Tongue (tissue), 3 donors: ENCODE measurements at places on chromosomes 6 and 20.

DNA sequence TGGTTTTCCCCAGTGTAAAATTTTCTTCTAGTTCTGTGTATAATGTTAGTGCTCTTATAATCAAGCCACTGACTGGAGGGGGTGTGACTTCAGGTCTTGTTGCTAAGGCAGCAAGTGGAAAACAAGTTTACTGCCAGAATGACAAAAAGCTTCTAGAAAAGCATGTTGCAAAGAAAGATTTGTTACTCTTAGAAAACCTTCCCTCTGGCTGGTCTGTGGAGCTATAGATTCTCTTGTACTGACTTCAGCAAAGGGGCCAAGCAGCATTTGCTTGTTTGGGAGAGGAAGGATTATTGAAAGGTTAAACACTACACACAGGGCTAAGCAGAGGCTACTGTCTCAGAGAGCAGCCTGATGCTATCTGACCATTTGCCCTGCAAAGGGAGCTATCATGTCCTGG lies 288.8 kb downstream of the BTBD9 start:
- peak; percentile 80 for DNase-seq

- DNase-seq = peak; percentile 58
Observed at GRCh38 chr6:113620386-113620785, 236.8 kb upstream of the MARCKS start.

DNA sequence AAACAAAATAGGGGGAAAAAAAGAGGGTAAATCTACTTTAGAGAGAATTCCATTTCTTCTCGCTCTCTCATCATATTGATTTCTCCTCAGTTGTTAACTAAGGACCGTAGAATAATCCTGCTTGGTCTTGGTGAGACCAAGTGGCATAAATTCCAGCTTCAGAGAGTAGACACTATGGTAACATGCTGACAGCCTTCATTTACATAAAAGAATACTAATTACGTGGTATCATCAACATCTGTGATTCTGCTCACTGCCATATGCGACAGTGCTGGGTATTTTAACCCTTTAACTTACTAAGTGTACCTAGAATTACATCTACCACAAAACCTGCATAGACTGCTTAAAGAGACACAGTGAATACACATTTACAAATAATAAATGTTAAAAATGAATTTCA lies 27.1 kb downstream of the TOMM6 start:
- no peak for DNase-seq

DNA sequence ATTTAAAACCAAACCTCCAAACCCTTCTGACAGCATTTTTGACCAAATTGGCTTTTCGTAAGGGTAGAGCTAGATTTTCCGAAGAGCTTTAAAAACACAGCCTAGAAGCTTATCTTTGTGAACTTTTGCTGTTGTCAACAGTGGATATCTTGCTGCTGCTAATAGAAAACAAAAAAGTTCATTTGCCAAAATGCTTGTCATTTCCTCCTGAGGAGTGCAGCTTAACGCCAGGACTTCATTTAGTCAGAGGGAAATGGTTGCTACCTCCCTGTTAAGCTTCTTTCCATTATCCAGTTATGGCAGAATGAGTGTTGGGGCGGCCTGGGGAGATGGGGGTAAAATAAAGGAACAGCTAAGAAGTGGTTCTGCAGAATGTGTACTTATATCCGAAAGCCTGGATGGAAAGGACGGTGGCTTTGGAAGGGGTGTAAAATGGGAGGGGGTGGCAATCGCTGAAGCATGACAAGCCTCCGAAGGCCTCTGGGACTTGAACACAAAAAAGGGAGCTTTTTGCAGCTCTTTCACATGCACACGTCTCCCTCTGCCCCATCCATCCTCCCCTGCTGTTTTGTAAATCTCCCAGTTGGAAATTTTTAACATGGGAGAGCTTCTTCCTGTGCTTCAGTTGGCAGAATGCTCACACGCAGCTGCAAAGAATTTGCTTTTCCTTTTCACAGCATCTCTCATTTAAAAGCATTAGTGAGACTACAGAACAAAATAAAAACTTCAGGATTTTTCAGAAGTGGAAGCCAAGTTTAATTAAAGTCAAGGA lies 22.5 kb downstream of the JARID2 start:
- peak; percentile 68 for DNase-seq

GRCh38 chr6:14472986-14473337 lies 355.4 kb downstream of the CD83 start:
- peak; percentile 64 for DNase-seq

GRCh38 chr6:119280080-119280479 lies 69.5 kb downstream of the MAN1A1 start:
- no peak for DNase-seq

DNA sequence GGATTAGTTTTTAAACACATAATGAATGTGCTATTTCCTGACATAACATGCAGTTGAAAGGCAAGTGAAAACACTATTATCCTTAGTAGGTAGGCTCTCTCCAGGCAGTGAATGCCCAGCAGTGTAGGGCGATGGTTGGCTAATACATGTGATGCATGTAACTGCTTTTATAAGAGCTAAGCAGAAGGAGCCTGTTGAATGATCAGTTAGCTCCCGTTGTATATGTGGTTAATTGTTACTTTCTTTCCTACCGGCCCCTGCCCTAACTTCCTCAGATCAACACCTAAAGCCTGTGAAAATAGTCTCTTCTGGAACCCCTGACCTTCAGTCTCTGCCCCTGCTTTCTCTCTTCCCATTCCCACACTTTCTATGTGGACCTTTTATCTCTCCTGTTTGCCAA lies 10.5 kb downstream of the SOX4 start:
- DNase-seq = no peak

DNA sequence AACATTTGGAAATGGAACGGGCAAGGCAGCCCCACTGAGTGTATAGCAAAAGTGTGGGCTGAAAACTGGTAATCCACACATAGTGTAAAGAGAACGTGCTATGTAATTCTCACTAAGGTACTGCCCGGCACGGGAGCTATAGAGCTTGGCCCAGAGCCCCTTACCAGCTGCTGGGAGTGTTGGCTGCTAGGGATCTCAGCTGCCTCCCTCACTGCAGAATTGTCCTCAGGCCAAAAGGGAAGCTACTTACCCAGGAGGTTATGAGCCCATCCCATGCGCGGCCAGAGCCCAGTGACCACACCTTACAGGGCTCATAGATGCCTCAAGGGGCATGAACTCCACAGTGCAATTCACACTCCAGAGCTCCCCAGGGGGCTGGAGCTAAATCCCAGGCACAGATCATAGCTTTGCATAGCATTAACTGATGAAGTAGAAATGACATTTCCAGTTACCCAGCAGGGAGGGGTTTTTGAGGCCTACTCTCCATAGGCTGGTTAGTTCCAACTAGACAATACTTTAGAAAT lies 56.8 kb downstream of the LINC00237 start:
- peak; percentile 77 for DNase-seq

DNA sequence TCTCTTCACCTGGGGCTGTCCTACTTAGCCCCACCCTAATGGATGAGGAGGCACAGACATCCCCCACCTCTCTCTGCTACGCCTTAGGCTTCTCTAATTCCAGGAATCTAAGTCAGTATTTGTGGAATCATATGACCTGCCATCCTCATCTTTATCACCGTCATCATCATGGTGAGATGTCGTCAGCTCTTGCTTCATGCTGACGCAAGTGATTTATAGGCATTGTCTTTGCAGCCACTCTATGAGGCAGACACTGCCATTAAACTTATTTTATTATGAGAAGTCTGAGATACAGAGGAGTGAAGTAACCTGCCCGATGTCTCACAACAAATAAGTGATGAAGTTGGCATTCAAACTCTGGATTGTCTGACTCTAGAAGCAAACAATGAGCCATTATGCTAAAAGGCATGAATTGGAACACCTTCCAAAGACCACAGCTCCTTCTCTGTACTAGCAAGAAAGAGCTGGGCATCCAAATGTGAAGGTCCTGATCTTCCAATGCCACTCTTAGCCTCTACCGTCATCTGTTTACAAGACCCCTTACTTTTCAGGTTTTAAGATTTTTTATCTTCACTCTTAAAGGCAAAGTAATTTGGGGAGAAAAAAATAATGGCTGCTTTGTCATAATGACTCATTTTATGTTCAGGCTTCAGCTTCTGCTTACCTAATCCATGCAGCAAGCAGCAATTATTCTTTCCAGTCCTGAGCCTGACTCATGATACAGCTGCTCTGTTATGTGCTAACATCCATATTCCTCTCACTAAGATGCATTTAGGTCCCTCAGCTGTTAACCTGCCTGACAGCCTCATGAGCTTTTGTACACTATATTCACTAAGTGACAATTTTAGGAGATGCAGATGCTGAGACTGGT lies 113.7 kb upstream of the BCLAF1 start:
- no peak for DNase-seq

DNA sequence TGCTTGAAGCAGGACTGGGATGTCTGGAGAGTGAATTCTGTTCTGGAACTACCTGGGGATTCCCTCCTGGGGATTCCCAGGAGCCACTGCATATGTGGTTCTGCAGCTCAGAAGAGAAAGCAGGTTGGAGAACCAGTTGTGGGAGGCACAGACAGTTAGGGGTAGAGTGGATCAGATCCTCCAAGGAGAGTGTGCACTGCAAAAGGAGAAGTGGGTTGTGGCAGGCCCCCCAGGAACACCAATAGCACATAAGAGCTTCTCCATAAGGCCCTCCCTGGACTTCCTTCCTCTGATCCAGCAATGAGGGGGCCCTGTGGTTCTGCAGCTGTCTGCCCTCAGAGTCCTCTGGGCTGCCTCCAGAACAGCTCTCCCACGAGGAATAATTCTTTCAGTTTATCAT lies 369.2 kb upstream of the CNR1 start:
- no peak for DNase-seq

GRCh38 chr20:57435498-57436222 lies 44.5 kb downstream of the RBM38 start:
- peak; percentile 81 for DNase-seq

GRCh38 chr6:157667211-157668008 lies 155.6 kb upstream of the SNX9 start:
- DNase-seq = peak; percentile 91

GRCh38 chr6:16769131-16769985 lies 8.1 kb upstream of the ATXN1 start:
- no peak for DNase-seq

- DNase-seq = no peak
Observed at GRCh38 chr6:47455533-47456209, 21.9 kb upstream of the CD2AP start.

DNA sequence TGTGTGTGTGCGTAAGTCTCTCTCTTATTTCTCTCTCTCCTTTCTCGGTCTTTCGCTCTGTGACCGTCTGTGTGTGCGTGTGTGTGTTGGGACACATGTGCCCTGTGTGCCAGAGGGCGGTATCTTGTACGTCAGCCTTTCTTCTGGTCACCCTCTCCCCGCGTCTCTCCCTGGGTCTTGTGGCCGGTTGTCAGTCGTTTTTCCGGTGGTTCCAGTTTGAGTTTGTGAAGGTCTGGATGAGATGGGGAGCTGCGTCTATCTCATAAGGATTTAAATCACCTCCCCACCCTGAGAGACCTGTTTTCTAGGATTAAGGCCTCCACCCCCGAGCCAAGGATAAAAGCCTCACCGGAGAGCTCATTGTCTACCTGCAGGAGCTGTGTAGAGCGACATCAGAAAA lies 295.5 kb upstream of the ZNF337 start:
- no peak for DNase-seq

GRCh38 chr20:10007747-10008146 lies 27.0 kb upstream of the ANKEF1 start:
- no peak for DNase-seq

DNA sequence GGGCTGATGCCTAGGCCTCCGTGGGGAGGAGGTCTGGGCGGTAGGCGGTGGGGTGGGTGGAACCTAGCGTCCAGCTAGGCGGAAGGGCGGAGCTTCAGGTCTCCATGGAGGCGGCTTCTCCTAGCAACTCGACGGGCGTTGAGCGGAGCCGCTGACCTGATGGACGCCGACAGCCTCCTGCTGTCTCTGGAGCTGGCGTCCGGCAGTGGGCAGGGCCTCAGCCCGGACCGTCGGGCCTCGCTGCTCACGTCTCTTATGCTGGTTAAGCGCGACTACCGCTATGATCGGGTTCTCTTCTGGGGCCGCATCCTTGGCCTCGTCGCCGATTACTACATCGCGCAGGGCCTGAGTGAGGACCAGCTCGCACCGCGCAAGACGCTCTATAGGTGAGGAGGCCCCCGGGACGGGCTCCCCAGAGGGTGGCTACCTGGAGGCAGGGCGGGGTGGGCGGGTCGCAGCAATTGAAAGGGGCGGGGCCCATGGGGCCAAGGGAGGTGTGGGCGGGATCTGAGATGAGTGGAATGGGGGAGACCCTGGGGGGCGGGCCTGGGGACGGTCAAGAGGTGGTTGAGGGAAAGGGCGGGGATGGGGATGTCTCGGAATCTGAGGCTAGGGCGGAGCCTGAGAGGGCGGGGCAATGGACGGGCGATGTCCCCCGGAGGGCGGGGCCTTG lies at the start of gene RSPH9:
Gene RSPH9 (plus strand): TSS at position 97 of the 673 bp plus-strand sequence. CDS start 63 bp downstream, at position 160.
- DNase-seq = peak; percentile 82

- no peak for DNase-seq
Observed at GRCh38 chr6:27568226-27568897, 95.5 kb upstream of the ZNF184 start.

DNA sequence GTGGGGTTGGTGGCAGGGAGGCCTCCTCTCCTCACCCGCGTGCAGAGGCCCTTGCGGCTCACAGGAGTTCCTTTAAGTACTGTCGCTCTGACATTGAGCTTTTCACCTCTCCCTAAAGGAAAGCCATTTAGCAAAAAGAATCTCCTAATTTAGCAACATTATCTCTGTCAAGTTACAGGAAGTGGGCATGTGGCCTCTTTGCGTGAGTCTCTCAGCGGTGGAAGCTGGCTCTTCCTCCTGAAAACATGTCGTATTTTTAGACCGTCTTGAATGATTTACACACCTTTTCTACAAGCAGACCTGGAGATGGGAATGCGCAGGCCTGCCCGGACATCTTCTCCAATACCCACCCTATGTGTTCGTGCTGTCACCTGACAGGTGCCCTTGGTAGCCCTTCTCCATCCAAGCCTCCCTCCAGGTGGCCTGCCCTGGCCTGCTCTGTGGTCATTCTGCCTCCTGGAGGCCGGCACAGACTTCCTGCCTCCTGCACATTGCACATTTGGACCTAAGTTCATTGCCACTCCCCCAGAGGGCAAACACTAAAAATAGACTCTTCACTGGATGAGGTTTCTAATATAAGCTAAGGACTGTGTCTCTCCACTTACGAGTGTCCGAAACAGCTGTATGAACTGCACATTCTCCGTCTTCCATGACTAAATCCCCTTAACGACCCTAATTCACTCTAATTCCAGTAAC lies 18.5 kb upstream of the PHACTR3 start:
- peak; percentile 71 for DNase-seq

- DNase-seq = no peak
Observed at GRCh38 chr6:153301602-153302001, 170.5 kb upstream of the RGS17 start.

GRCh38 chr20:17334932-17335331 lies 108.1 kb downstream of the PCSK2 start:
- no peak for DNase-seq

- DNase-seq = no peak
Observed at GRCh38 chr20:33826270-33826897, 15.2 kb downstream of the CHMP4B start.

- no peak for DNase-seq
Observed at GRCh38 chr20:61577065-61577464, 325.0 kb downstream of the CDH4 start.
